Cortex of kidney (tissue), 1 donor: ENCODE measurements at places on chromosomes 6 and 20.

- DNase-seq: no peak
These were observed 298.6 kb downstream of the SYNE1 start for GRCh38 chr6:152338335-152339125.

DNA sequence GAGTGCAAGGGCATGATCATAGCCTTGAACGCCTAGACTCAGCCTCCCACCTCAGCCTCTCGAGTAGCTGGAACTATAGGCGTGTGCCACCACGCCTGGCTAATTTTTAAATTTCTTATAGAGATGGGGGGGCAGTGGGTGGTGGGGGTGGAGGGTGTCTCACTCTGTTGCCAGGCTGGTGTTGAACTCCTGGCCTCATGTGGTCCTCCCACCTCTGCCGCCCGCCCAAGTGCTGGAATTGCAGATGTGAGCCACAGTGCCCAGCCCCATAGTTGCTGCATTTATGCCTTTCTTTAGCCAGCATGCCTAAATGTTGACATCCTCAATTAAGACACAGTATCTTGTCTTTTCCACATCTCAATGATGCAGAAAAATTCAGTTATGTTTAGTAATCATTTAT lies 171.1 kb downstream of the ARID1B start:
- DNase-seq: no peak

DNA sequence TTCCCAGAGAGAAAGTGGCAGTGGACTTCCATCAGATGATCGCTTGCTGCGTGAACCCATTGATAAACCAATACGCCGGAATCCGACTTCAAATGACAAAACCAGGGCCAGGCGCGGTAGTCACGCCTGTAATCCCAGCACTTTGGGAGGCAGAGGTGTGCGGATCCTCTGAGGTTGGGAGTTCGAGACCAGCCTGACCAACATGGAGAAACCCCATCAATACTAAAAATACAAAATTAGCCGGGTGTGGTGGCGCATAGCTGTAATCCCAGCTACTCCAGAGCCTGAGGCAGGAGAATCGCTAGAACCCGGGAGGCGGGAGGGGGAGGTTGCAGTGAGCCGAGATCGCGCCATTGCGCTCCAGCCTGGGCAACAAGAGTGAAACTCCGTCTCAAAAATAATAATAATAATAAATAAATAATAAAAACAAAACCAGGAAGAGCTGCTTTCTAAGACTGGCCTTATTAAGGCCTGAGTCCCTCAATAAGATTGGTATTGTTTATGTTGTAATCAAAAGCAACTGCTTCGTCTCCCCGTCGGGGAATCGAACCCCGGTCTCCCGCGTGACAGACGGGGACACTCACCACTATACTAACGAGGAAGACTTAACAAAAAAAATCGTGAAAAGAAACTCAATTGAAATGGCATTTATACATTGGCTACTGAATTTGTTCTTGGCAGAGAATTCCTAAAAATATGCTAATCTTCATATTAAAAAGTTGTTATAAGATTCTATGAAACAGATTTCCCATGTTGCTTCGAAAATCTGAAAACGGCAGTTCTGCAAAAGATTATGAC lies 110.2 kb upstream of the ZNF184 start:
- no peak for DNase-seq

DNA sequence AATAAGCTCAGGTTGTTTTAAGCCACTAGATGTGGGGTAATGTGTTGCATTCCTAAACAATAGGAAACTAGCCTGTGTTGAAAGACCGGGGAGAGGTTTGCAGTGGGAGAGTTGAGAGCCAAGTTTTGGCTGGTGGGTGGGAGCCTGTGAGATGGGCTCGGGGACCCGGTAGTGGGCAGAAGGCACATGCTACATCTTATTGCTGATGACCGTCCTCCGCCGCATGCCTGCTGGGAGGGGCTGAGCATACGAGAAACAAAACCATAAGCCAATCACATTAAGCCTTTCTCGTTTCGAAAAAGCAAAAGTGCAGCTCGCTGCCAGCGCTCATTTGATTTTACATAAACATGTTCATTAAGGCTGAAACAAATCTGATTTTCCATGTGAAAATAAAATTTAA lies 57.4 kb upstream of the MPC1 start:
- DNase-seq: no peak

DNA sequence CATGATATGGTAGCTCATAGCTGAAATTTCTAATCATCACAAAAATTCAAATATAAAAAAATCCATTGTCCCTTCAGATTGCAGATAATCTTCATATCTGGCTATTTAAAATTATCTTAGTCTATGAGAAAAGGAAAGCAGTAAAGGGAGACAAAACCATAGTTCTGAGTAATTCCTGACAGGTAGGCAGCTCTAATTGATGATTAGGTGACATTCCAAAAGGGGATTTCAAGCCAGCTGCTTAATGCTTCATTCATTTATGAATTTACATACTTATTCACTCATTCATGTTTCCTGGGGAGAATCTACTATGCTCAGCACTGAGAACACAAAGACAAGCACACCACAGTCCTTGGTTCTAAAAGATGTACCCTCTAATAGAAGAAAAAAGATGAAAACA lies 437.1 kb downstream of the COL12A1 start:
- no peak for DNase-seq

DNA sequence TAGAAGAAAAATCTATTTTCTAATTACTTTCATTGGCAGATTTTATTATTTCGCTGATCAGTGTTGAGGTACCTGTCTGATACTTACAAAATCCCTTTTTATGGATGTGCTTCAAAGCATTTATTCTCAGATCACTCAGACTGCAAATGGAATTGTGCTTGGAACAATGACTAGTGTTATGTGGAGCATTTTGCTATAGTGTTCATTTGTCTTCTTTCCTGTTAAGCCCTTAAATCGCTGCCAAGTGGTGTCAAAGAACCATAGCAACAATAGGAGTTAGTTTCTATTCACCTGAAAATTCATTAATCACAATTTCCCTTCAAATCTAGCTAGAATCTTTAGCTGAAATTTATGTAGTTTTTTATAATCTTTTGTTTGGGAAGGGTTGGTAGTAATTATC lies 29.8 kb downstream of the SMPDL3A start:
- no peak for DNase-seq

DNA sequence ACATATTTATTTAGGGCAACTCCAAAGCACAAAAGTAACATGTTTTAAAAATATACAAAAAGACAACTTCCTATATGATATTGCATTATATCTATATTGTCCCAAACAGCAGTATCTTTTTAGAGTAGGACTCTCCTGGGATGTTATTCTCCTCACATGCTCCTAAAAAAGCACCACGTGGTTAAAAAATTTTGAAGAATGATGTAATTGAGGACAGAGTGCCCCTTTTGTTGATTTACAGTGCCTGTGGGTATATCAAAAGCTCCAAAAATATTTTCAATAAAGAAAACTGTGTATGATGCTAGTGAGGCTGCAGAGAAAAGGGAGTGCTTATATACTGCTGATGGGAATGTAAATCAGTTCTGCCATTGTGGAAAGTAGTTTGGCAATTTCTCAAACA lies 130.3 kb upstream of the HDAC2 start:
- no peak for DNase-seq

GRCh38 chr6:130781557-130781956 lies 45.6 kb upstream of the SMLR1 start:
- DNase-seq: no peak

DNA sequence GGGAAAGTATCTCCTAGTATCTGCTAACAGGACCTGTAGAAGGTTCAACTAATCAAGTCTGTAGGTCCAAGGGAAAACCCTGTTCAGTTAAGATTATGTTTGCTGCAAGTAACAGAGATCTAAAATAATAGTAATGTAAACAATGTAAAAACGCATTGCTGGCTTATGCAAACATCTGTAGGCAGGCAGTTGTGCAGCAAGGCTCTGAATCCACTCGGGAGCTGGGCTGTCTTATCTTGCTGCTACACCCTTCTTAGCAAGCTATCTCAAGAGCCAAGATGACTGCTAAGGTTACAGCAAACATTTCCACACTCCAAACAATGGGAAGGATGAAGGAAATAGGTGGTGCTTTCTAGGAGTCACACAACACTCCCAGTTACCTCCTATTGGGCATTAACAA lies 397.3 kb upstream of the NRSN1 start:
- no peak for DNase-seq

GRCh38 chr6:168307695-168308021 lies 11.9 kb downstream of the DACT2 start:
- no peak for DNase-seq

- no peak for DNase-seq
These were observed 53.4 kb upstream of the TMEM30A start for GRCh38 chr6:75337835-75338580.

DNA sequence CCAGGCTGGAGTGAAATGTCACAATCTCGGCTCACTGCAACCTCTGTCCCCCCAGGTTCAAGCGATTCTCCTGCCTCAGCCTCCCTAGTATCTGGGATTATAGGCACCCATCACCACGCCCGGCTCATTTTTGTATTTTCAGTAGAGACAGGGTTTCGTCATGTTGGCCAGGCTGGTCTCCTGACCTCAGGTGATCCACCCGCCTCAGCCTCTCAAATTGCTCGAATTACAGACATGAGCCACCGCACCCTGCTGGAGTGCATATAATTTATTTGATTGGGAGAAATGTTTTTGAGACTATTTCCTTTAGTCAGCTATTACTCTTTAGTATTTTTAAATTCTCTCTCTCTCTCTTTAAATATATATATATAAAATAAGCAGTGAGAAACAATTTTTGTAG lies 29.8 kb downstream of the FAM83B start:
- no peak for DNase-seq

DNA sequence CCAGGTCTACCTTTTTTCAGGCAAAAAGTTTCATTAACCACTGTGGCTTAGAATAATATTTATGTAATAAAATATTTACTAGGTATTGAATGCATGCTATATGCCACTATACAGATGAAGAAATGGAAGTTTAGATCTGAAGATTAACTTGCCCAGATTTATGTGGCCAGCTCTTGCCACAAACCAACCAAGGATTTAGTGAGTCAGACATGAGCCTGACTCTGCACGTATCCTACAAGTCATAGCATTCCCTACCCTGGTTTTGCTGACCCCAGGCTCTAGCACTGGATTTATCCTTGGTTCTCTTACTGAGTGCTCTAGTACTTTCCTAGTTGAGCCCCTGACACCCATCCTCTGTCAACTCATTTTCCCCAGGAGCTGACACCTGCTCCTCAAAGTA lies 75.4 kb downstream of the ANKEF1 start:
- no peak for DNase-seq

DNA sequence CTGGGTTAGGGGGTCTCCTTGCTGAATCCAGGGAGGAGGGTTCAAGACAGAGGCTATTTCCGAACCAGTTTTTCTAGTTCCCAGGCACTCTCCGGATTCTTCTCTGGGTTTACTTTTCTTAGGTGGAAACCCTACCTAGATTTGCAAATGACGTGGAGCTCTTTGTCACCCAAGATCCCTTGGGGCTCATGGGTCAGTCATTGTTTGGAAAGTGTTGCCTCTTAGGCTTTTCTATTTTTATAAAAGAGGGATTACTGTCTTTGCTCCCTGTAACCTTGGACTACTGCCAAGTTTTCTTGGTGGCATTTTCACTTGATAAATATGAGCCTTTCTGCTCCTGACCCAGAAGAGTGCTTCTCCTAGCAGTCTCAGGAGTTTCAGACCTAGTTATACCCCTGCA lies 33.6 kb downstream of the FAM209B start:
- no peak for DNase-seq

GRCh38 chr6:166499350-166500163 lies 86.9 kb downstream of the RAMACL start:
- DNase-seq: no peak

DNA sequence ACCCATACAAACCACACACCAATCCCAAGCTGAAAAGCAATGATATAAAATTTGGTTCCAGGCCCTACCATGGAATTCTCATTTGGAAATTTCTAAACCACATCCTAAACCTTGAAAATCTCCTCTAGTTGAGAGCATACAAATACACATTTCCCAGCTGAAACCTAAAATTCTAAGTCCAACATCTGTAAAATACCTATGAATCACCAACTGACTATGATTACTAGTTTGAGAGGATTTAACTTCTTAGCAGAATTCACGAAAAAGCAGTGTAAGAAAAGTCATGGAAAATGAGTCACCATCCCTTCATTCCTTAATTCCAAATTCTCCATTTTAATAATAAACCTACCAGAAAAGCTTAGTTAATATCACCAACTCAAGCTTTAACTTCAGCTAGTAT lies 15.4 kb downstream of the RANBP9 start:
- no peak for DNase-seq

- no peak for DNase-seq
These were observed 647.9 kb upstream of the AGPAT4 start for GRCh38 chr6:161921602-161922395.

- no peak for DNase-seq
These were observed 100.0 kb upstream of the RIPOR2 start for GRCh38 chr6:25035512-25036435.

DNA sequence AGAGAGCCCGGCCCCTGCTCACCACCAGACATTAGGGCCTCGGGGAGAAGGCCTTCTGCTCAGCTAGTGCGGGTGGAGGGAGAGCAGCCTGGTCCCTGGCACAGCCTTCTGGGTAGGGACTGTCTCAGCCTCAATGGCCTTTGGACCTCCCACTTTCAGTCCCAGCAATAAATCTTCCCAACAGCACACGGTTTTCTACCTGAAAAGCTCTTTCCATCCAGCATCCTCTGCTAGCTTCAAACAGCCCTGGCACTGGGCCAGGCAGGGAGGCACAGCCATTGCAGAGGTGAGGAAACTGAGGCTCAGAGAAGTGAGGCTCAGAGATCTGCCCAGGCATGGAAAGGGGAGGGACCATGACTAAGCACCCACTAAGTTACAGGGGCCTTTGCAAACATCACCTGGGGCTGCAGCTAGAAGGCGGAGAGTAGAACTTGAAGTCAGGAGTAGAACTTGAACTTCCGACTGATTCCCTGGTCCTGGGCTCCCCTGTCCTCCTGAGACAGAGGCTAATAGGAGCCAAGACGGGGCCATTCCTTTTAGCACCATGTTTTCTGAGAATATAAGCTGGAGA lies 43.9 kb upstream of the NOL4L start:
- DNase-seq: no peak

GRCh38 chr6:165770397-165771082 lies 107.5 kb upstream of the PDE10A start:
- DNase-seq: no peak

- DNase-seq: no peak
These were observed 50.4 kb downstream of the NOL4L start for GRCh38 chr20:32534661-32535240.

- DNase-seq: no peak
These were observed 1.8 kb upstream of the MAP7 start for GRCh38 chr6:136552054-136552453.

DNA sequence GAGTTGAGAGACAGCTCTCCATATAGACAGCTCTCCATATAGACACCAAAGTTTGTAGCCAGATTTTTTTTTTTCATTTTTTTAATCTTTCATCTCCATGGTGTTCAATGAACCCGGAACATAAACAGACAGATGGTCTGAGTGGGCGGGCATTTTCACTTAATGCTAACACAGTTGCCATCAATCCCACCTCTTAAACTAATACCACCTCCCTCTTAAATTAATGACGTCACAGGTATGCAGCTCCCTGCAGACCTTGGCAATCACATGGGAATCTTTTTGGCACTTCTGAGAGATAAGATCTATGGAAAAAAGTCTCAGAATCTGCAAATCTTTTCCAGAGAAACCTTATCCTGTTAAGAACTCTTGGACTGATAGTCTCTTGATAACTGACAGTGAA lies 43.2 kb downstream of the PFDN4 start:
- no peak for DNase-seq
